Right lobe of liver (tissue), 6 donors: ENCODE measurements at places on chromosomes 12 and 14. TPM values are rescaled to one million over a fixed set of nuclear protein-coding genes. Genes with fewer than 3 reads are reported as not detected.

Gene TAS2R8
- not detected for total RNA-seq

Gene BCL11B
- total RNA-seq = 0.04 TPM

Gene SLC8B1
- total RNA-seq = 23.8 TPM

Gene LLPH
- 5.2 TPM for total RNA-seq

Gene ETV6
- total RNA-seq = 11.9 TPM

Gene HVCN1
- total RNA-seq = 2.4 TPM

Gene TCL1B
- total RNA-seq = not detected

Gene LRP1-AS
- total RNA-seq = not detected

Gene ATF1
- total RNA-seq = 7.3 TPM

Gene KRT77
- not detected for total RNA-seq

Gene LRR1
- total RNA-seq = 5.3 TPM

Gene PTPN6
- total RNA-seq = 16.9 TPM

Gene PLCZ1
- total RNA-seq = not detected

Gene TEX22
- not detected for total RNA-seq
